ENCODE measurements at places on chromosomes 6 and 20.

DNA sequence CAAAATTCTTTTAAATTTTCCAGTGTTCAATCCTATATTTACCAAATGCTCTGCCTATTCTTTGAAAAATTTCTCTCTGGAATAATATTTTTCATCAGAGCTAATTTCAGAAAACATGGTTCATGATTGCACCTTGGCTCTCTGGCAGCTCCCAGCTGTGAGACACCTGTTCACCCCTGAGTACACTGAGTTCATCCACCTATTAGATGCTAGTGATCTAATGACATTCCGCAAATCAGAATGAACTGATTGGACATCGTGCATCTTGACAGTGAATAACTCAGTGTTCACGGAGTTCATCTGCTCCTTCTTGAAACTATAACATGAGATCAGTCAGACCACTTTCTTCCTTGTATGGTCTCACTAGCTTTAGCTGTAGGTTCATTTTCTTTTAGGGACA lies 3.9 kb upstream of the SHPRH start:
- no peaks in the 10 kb centered on the region for H3K4me1 ChIP-seq
- no peak overlapping the region for H3K27ac ChIP-seq
- no peaks in the 10 kb centered on the region for H3K27me3 ChIP-seq
- no peak for ATAC-seq

- ATAC-seq, result no peak
- H3K4me1 ChIP-seq, result no peaks in the 10 kb centered on the region
These were observed 31.2 kb downstream of the TPX2 start for GRCh38 chr20:31770243-31770642.

GRCh38 chr6:168206661-168207274 lies 112.8 kb downstream of the DACT2 start:
- H3K27me3 ChIP-seq, result peaks cover 7% of the 10 kb centered on the region
- H3K4me1 ChIP-seq, result no peaks in the 10 kb centered on the region
- no peaks in the 10 kb centered on the region for H3K36me3 ChIP-seq
- no peak for ATAC-seq
- H3K27ac ChIP-seq, result no peak overlapping the region

GRCh38 chr20:46802722-46803121 lies 91.9 kb upstream of the EYA2 start:
- no peak overlapping the region for H3K27ac ChIP-seq
- no peaks in the 10 kb centered on the region for H3K4me1 ChIP-seq
- no peak overlapping the region for H3K4me3 ChIP-seq
- H3K27me3 ChIP-seq, result peaks cover 46% of the 10 kb centered on the region
- H3K36me3 ChIP-seq, result no peaks in the 10 kb centered on the region

DNA sequence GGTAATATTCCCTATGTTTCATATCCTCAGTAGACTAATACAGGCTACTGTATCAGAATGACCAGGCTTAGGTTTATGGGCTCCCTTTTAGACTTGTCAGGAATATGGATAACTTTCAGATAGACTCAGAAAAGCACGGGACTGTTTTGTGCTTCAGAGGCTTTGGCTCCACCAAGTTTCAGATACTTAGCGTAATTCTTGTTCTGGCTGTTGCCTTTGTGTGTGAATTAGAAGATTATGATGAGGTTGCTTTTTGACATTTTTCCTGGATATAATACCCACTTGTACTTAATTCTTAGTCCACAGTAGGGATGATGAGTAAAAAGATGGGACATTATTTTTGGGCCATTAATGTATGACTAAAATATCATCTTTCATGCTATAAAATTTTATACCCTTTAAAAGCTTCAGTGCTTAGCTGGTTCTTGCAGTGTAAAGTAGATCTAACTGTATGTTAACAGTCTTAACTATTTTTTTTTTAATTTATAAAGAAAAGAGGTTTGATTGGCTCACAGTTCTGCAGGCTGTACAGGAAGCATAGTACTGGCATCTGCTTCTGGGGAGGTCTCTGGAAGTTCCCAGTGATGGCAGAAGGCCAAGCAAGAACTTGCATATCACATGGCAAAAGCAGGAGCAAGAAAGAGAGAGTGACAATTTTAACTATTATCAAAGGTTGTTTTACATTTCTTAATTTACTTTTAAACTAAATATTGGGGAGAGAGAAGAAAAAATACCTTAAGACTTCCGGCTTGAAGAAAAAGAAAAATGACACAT lies 120.7 kb downstream of the ZFAND3 start:
- peaks cover 57% of the 10 kb centered on the region for H3K4me1 ChIP-seq
- H3K36me3 ChIP-seq, result no peaks in the 10 kb centered on the region
- H3K27ac ChIP-seq, result no peak overlapping the region
- no peaks in the 10 kb centered on the region for H3K27me3 ChIP-seq
- no peak for ATAC-seq

DNA sequence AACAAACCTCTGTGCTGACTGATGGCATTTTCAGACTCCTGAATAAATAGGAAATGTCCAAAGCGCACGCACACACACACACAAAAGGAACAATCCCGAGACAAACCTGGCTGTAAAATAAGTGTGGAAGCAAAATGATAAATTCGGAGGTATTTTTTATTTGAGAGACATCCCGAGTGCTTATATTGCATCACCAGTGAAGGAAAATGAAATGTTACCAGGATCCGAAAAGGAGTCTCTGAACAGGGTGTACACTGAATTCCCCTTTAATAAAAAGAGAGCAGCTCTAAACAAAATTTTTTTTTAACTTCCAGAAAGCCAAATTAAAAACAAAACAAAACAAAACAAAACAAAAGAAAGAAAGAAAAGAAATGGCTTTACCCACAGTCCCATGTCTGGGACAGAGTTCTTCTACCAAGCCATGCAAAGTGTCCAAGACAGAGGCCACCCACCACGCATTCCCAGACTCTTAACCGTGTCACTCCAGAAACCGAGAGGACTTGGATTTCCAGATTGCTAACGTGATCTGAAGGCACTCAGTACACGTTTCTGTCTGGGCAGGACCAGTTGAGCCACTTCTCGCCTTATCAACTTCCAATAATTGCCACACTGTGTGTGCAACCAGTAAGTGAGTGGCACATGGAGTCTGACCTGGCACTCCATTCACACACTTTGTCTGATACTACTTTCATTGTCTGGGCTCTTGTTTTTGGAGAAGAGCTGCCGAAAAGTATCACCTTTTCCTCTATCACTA lies 817 bp downstream of the ME1 start:
- peak overlapping the region; percentile 83 for H3K27ac ChIP-seq
- no peaks in the 10 kb centered on the region for H3K27me3 ChIP-seq
- H3K36me3 ChIP-seq, result peaks cover 3% of the 10 kb centered on the region

- no peaks in the 10 kb centered on the region for H3K36me3 ChIP-seq
- no peak overlapping the region for H3K4me3 ChIP-seq
- no peaks in the 10 kb centered on the region for H3K4me1 ChIP-seq
These were observed 534.7 kb downstream of the PHF3 start for GRCh38 chr6:64170316-64170715.

- no peaks in the 10 kb centered on the region for H3K27me3 ChIP-seq
- peak overlapping the region; percentile 86 for H3K27ac ChIP-seq
- H3K4me3 ChIP-seq, result no peak overlapping the region
- peak; percentile 29 for ATAC-seq
- no peaks in the 10 kb centered on the region for H3K36me3 ChIP-seq
- H3K4me1 ChIP-seq, result peaks cover 26% of the 10 kb centered on the region
These were observed 7.9 kb downstream of the ZMYND8 start for GRCh38 chr20:47348539-47349142.

DNA sequence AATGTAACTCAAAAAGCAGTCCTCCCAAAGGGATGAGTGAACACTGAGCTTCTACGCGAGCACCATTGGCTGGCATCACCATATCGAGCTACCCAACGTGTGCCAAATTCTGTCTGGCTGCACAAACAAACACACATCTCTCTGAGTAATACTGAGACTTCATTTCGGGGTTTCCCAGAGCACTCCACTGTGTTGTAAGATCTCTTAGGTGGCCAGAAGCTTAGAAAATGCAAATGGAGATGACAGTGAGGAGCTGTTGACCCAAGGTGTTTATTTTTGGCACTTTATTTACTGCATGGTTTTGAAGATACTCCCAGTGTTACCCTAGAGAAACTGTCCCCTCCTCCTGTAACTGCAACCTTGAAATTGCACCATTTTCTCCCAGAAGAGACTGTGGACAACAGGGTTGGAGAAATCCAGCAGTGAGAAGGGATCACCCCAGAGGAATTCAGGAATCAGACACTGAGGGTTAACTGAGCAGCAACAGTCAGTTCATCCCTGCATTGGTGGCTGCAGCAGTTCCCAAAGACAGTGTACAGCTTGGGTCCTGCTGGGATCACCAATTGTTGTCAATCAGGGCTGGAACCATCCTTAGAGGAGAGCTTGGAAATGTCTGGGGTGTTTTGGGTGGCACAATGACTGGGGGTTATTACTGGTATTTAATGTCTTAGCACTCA lies 1.0 kb upstream of the RIPOR2 start:
- peaks cover 10% of the 10 kb centered on the region for H3K27me3 ChIP-seq
- no peak for ATAC-seq
- H3K36me3 ChIP-seq, result no peaks in the 10 kb centered on the region
- no peak overlapping the region for H3K4me3 ChIP-seq
- H3K27ac ChIP-seq, result no peak overlapping the region
